ENCODE measurements at places on chromosomes 12 and 14. TPM values are rescaled to one million over a fixed set of nuclear protein-coding genes. Genes with fewer than 3 reads are reported as not detected.

GRCh38 chr12:92403210-92404175, 257.8 kb upstream of the BTG1 start:
- DNase-seq: no peak

DNA sequence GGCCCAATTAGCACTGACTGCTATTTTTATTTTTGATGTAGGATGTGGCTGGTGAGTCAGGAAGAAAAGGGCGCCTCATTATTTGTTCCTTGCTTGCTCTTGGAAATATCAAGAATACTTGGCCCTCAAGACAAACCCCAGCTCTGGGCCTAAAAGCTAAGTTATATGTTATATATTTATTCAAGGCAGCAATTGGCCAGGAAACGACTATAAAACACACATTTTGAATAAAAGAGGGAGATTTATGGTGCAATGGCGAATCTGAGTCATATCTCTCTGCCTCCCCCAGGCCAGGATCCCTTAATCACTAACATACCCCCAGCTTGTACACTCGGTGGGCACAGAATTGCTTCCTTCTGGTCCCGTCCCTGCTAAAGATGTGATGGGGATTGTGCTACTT, 63.3 kb downstream of the TBX5 start:
- DNase-seq: no peak

DNA sequence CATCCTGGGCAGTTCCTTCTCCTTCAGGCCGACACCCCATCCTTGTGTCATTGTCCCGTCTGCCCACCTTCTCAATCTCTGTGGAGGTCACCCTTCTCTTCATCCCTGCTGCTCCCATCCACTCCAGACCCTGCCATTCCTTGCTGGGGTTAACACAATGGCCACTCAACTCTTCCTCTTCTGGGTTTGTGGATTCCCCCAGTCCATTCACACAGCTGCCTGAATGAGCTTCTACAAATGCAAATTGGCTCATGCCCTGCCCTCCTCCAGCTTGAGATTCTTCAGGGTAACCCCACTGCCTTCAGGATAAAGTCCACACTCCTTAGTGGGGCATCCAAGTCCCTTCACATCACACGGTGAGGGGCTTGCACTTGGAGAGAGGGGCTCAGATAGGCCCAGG, 17.2 kb upstream of the PRMT8 start:
- no peak for DNase-seq

DNA sequence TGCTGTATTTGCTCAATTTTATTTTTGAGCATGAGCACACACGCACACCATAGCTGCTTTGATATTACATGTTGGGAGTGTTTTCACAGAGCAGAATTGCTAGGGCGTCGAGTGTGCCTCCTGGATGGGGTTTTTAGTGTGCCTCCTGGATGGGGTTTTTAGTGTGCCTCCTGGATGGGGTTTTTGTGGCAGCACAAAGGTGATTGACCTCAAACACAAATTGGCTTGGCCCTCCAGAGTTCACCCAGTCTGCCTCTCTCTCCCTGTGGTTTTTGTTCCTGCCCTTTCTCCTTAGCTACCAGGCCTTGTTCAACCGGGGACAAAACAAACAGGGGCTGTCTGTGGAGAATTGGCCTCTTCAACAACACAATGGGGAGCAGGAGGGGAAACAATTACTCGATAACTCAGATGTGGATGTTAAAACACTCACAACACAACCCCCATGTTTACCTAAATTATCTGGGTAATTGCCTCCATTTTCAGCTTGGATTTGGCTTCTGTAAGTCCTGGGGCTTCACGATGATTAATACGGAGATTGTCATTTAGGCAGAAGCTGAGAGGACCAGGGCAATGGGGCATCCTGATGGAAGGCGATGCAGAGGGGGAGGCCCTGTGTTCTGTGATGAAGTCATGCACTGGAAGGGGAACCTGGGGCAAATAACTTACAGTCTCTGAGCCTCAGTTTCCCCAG, 26.9 kb downstream of the TBX3 start:
- DNase-seq: peak; percentile 72

GRCh38 chr12:97168804-97169203, 261.7 kb downstream of the NEDD1 start:
- DNase-seq: no peak

- DNase-seq: no peak
Measured at GRCh38 chr14:99006276-99006675, 265.7 kb downstream of the BCL11B start.

DNA sequence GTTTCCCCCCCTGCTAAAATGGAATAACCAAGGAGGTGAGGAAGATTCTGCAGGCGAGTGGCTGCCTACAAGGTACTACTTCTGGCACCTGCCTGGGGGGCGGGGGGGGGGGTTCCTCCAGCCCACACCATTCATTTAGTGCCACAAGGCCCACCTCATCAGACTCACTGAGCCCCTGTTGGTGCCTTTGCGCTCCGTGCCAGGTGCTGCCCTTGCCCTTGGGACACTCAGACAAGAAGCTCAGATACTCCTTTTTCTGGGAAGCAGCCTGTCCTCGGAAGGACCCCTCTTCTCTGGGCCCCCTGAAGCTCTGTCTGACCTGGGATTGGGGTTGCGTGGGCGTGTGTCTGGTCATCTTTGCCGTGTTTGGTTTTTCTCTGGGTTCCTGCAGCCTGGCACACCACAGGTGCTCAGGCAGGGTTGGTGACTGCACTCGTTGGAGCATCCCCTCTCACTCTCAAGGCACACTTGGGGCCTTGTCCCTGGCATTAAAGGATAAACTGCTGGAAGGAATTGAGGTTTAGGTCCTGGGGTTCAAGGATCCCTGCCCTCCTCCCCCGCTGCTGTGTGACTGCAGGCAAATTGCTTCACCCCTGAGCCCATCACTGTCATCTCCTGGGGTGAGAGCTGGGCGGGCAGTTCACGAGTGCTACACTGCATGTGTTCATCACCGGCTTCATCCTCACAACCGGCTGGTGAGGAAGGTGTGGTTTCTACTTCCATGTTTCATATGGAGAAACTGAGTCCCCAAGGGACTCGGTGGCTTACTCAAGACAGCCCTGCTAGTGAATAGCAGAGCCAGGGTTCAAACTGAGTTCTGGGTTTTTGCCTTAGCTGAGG, 16.9 kb downstream of the FAM222A start:
- no peak for DNase-seq

DNA sequence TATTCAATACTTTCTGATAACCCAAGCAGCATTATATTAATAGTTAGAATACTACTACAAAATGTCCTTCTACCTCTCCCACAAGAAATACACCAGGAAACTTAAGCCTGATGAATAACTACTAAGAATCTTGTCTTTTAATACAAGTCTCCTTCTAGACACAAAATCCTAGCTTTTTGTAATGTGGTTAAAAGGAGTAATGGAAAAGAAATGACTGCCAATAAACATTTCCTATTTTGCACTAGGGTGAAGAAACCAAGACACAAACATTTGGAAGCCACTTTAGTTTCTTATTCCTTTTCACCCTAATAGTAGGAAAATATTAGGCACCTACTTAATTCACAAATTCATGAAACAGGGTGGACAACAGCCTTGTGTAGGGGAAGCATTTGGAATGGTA, 51.3 kb upstream of the TTC7B start:
- DNase-seq: no peak

DNA sequence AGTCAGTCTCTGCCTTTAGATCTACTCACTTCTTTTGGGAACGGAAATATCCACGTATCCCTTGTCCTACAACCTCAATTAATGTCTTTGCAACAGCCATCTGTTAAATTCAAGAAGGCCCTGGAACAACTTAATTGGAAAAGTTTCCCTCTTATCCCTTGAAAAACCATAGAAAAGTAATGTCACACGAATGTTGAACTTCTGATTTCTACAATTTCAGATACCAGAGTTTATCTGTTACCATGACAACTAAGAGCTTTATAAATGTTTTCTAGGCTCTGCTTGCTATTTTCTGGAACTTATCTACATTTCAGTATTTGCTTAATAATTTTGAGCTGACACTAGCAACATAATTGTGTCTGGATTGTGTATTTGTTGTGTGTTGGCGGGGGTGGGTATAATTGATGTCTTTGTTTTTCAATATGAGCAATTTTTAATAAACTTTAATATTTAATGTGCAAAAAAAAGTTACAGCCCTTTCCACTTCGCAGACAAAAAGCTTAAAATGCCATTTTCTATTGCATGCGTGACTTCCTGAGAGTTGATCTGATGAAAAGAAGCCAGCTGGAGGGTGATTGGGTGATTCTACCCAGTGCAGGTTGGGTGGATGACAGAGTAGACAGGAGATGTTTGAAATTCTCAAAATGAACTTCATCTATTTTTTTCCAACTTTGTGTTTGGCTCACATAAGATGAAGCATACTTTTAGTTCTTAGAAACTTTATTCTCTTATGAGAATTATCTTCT, 11.8 kb upstream of the EDDM3A start:
- no peak for DNase-seq

DNA sequence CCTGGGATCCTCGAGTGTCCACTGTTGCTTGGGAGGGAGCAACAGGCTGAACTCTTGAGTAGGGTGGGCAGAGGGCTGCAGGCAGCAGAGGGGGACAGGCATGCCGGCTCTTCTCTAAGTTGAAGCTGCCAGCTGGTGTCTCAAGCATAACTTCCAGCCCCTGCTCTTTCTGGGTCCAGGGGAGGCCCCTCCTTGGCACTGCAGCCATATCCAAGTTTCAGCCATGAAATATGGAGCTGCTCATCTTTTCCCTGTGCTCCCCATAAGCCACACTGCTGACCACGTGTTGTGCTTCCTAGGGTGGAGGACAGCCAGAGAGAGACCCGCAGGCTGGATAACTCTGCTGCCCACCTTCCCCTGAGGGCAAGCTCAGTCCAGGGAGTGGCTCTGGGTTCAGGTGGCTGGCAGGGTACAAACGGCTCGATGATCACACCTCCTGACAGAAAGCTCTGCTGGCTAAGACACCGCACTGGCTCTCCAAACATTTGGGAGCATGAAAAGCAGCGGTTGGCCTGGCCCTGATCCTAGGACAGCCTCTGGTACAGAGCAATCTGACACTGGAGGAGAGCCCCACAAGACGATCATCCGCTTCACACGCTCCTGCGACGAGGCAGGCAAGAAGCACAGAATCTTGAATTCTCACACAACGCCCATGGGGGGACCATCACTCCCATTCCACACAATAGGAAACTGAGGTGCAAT, 79.6 kb downstream of the PITPNM2 start:
- DNase-seq: no peak

GRCh38 chr14:23360496-23360895, 4.5 kb downstream of the EFS start:
- DNase-seq: peak; percentile 54

DNA sequence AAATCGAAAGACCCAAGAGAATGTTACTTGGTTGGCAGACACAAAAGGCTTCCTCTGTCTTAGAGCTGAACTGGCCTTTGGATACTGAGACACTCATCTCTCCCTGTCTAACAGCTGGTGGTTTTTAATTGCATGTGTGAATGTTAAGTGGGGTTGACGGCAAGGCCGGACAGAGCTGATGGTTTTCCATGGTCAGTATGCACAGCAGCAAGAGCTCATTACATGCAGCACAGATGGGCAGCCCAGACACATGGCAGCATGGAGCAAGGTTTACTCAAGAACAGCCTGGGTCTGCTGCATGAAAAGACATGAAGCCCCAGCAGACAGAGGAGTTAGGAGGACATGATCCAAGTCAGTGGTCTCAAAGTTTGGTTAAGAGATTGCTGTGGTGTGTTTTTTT, 27.8 kb upstream of the CACNA2D4 start:
- no peak for DNase-seq

The KRT75 gene
- total RNA-seq: not detected

The ADGRD1 gene
- 0.46 TPM for total RNA-seq
